ENCODE measurements at places on chromosomes 1 and 21.

DNA sequence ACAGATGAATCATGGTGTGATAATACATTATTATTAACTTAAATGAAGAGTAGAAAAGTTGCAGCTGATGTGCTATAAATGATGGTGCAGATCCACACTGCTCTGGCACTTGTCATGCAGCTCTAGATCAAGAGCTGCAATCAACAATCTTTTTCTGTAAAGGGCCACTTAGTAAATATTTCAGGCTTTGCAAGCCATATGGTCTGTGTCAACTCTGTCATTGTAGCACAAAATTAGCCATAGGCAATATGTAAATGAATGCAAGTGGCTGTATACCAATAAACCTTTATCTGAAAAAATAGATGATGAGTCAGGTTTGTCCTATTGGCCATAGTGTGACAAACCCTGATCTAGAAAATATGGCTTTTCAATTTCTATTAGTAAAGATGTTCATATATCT is 66.6 kb downstream of the RGS18 start:
- DNase-seq = no peak

DNA sequence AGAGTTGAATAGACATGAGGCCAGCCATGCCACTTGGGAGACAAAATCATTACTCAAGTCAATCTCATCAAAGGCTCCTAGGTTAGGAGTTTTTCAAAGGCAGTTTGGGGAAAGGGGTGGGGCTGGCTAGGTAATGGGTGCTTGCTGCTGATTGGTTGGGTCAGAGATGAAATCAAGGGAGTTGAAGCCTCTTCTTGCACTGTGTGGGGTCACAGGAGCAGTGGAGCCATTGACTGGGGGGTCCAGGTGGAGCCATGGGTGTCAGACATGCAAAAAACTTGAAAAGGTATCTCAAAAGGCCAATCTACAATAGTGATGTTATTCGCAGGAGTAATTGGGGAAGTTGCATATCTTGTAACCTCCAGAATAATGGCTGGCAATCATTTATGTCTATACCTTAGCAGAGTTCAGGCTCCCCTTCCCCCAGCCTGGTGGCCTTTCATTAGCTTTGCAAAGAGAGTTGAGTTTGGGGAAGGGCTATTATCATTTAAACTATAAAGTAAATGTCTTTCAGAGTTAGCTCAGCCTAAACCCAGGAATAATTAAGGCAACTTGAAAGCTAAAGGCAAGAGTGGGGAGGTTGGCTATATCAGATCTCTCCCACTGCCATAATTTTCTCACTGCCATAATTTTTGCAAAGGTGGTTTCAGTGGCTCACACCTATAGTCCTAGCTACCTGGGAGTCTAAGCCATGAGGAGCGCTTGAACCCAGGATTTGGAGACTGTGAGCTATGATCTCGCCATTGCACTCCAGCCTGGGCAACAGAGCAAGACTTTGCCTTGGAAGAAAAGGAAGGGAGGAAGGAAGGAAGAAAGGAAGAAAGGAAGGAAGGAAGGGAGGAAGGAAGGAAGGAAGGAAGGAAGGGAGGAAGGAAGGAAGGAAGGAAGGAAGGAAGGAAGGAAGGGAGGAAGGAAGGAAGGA is 7.8 kb upstream of the PINK1 start:
- DNase-seq = no peak

GRCh38 chr1:116906812-116907211 is 2.9 kb upstream of the PTGFRN start:
- no peak for DNase-seq

GRCh38 chr1:52752484-52752826 is 26.2 kb downstream of the ZYG11B start:
- no peak for DNase-seq

DNA sequence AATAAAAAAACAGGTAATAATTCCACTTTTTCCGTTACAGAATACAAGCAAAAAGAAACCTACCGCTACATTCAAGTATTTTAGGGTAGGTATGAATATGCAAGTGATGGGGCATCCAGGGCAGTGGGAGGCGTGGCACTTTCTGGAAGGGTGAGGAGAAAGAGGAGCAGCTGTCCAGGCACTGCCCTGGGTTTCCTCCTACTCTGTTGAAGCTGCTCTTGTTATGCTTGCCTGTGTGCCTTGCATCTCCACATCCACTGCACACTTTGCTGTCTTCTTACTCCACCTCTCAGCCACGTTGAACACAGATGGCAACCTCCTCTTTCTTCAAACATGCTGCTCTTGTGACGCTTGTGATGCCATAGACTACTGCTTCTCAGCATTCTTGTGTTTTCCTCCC is 83.2 kb downstream of the RPE65 start:
- DNase-seq = no peak

DNA sequence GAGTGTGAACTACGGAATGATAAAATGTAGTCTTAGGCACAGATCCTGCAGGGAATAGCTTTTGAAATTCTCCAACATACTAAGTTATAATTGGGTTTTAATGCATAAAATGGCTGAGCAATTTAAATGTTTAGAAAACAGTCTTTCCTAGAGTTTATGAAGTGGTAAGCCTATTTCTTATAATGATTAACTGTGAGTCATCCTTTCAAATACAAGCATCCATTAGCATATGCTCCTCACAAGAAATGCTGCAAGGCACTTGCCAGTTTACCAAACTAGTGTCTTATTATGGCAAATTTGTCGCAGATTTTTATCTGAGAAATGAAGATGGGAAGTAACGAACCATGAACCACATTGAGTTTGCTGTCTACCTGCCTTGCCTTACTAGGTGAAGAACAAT is 101.3 kb upstream of the ESRRG start:
- no peak for DNase-seq

DNA sequence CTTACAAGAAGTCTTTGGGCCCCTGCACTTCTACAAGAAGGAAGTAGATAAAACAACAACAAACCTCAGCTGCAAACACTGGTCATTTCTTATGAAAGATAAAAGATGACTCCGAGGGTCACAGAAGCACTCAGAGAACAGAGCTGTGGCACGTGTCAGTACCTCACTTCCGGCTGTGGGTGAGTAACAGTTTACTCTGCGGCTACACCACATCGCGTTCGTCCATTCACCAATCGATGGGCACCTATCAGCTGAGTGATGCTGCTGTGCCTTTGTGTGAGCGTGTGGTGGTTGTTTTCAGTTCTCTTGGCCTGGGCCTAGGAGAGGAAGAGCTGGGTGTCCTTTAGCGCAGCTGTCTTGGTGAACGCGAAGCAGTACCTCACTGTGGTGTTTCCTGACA is 49.9 kb downstream of the COL6A1 start:
- no peak for DNase-seq

DNA sequence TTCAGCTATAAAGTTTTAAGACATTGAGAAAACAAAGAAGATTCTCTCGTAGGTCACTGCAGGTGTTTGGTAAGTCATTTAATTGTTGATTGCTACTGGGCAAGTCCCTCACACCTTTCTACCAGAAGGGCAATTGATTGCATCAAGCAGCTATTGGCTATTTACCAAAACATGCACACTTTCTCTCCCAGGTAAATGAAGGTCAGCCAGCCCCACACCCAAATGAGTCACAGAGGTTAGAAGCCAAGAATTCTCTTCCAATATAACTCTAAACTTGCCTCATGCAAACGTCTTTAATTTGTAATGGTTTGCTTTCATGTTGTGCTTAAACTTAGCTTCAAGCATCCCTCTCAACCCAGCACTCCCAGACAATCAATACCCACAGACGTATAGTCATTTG is 475.3 kb upstream of the ADGRL2 start:
- no peak for DNase-seq

- no peak for DNase-seq
Observed at GRCh38 chr1:151535326-151536271, 4.5 kb upstream of the TUFT1 start.

DNA sequence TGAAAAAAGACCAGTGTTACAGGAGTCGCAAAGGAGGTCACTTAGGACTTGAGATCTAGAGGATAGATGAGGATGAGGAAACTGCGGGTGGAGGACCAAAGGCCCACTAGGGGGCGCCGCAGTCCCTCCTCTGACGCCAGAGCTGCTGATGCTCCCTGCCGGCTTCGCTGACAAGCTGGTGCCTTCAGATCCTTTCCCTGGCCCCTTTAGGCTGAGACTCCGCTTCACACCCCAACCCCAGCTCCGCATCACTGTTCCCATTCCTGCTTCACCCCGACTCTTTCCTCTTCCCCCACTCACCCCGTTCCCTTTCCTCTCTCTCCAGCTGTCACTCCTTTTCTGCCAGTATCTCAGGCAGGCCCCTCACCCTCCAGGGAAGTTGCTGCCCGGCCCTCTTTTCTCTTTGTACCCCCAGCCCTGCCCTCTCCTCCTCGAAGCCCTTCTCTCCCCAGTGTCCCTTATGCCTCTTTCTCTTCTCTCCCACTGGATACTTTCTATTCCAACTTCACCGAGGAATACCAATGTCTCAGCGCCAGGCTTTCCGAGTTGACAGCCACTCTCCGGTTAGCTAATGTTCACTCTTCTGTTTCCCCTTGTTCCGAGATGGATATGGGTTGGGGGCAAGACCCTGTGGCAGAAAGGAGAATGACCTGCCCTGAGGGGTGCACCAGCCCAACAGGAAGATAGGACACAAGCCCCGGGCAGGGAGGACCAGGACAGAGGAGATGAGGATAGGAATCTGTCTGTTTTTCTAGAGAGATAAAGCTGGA is 4.5 kb downstream of the KCNJ9 start:
- peak; percentile 91 for DNase-seq

- no peak for DNase-seq
Observed at GRCh38 chr1:5403935-5404334, 588.3 kb downstream of the NPHP4 start.

- DNase-seq = no peak
Observed at GRCh38 chr21:31892686-31893085, 19.9 kb downstream of the HUNK start.

- no peak for DNase-seq
Observed at GRCh38 chr1:245694753-245695195, 540.0 kb downstream of the KIF26B start.

- DNase-seq = no peak
Observed at GRCh38 chr1:91135799-91136198, 114.0 kb upstream of the ZNF644 start.

- no peak for DNase-seq
Observed at GRCh38 chr1:30037251-30038118, 685.9 kb downstream of the MATN1 start.

GRCh38 chr1:3501856-3502640 is 47.6 kb downstream of the ARHGEF16 start:
- peak; percentile 62 for DNase-seq

DNA sequence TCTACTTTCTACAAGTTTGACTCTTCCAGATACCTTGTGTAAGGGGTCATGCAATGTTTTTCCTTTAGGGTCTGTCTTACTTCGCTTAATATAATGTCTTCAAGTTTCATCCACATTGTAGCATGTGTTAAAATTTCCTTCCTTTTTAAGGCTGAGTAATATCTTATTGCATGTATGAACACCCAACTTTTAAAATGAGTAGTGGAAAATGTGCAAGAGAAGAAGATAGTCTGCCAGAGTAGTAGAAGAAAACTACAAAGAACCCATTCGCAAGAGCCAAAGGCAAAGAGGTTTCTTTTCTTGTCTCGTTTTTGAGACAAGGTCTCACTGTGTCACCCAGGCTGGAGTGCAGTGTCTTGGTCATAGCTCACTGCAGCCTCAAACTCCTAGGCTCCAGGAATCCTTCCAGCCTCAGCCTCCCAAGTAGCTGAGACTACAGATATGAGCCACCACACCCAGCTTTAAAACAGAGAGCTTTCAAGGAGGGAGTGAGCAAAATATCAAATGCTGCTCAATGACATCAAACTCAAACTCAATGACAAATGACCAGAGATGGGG is 9.4 kb downstream of the IL23R start:
- no peak for DNase-seq

GRCh38 chr1:175887981-175888428 is 144.6 kb upstream of the TNR start:
- DNase-seq = peak; percentile 72

DNA sequence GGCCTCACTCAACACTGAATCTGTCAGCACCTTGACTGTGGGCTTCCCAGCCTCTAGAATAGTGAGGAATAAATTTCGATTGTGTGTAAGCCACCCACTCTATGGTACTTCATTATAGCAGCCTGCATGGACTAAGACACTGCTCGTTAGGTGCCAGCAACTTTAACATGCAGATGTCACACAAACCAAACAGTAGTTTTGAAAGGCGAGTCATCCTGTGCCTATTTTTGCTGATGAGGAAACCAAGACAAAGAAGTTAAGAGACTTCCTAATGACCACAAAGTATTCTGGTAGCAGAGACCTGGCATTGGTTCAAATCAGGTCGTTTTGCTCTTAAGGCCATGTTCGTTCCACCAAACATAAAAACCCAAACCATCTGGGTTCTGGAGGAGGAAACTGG is 42.9 kb downstream of the BATF3 start:
- DNase-seq = no peak

- no peak for DNase-seq
Observed at GRCh38 chr1:119007670-119008482, 19.7 kb upstream of the TBX15 start.

GRCh38 chr1:4573526-4573925 is 80.9 kb upstream of the AJAP1 start:
- DNase-seq = no peak

- DNase-seq = peak; percentile 91
Observed at GRCh38 chr1:33007190-33008050, 29.3 kb downstream of the AK2 start.

- DNase-seq = no peak
Observed at GRCh38 chr1:35644204-35644603, 2.9 kb upstream of the PSMB2 start.

GRCh38 chr1:180521474-180522212 is 19.3 kb upstream of the ACBD6 start:
- no peak for DNase-seq

GRCh38 chr1:211478801-211479578 is 13.0 kb downstream of the RD3 start:
- DNase-seq = no peak

DNA sequence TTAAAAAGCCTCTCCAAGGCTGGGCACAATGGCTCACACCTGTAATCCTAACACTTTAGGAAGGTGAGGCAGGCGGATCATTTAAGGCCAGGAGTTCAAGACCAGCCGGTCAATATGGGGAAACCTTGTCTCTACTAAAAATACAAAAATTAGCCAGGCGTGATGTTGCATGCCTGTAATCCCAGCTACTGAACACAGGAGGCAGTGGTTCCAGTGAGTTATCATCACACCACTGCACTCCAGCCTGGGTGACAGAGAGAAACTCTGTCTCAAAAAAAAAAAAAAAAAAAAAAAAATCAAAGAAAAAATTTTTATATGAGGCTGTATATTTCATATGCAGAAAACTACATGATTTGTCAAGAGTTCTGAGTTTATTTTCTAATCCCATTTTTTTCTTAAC is 1107.1 kb upstream of the TMPRSS15 start:
- no peak for DNase-seq

- no peak for DNase-seq
Observed at GRCh38 chr1:36542962-36543515, 60.3 kb upstream of the CSF3R start.

Measured in hepatic stellate cell (primary cell).